Nephron progenitor cell (in vitro differentiated cells): ENCODE measurements at places on chromosomes 1 and 21.

DNA sequence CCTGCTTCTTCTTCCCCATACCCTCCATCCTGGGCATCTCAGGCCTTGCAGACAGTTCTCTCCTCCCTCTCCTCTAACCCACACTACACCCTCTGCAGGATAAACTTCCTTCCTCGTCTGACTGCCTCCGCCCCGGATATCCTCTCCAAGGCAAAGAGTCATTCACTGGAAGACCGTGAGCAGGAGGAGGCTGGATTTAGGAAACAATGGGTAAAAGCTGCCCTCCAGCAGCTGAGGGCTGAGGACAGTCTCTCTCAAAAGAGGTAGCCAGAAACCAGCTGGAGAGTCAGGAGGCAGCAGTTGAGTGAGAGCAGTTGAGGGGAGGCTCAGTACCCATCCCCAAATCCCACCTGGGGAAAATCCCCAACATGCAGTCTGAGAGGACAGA, 1.4 kb downstream of the CSRP1 start:
- no peak for DNase-seq

DNA sequence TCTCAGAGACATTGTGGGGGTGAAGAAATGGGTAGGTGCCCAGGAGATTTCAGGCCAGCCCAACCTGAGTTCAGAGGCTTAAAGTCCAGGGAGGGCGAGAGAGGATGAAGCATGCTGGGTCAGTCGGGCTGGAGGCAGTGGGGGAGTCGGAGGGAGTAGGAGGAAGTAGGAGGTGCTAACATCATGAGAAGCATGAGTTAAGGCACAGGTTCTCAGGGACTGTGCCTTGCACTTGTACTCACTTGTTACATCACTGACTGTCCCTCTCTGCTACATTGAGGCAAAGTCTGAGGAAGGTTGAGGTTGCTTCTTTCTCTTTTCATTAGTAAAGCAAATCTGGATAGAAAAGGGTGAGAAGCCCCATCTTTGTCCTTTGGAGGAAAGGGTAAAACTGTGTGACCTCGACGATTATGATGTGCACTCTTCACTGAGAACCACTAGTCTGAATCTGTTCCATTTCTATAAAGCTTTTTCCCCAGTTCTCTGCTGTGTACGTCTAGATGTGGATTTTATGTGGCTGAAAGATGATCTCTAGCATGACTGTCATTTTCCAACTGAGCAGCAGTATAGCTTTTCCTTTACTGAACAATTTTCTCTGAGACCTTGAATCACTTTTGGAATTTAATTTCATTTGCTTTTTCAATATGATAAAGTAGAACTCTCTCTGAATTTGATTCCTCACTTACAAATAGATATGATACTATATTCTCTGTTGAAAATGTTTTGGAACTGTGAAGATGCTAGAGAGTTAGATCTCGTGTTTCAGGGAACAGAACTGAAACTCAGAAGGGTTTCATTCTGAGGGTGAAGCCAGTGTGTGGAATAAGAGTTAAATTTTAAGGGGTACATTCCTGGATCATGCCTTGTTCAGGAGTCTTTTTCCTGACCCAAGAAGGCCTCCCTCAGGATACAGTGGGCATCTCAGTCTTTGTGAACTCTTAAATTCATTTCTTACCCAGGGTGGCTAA, 94.6 kb downstream of the FGGY start:
- DNase-seq, result no peak

- no peak for DNase-seq
Observed at GRCh38 chr1:89721351-89721750, 88.4 kb downstream of the LRRC8C start.

- no peak for DNase-seq
Observed at GRCh38 chr1:7538849-7539768, 232.0 kb upstream of the VAMP3 start.
